ENCODE measurements at places on chromosomes 16 and 17. TPM values are rescaled to one million over a fixed set of nuclear protein-coding genes. Genes with fewer than 3 reads are reported as not detected.

DNA sequence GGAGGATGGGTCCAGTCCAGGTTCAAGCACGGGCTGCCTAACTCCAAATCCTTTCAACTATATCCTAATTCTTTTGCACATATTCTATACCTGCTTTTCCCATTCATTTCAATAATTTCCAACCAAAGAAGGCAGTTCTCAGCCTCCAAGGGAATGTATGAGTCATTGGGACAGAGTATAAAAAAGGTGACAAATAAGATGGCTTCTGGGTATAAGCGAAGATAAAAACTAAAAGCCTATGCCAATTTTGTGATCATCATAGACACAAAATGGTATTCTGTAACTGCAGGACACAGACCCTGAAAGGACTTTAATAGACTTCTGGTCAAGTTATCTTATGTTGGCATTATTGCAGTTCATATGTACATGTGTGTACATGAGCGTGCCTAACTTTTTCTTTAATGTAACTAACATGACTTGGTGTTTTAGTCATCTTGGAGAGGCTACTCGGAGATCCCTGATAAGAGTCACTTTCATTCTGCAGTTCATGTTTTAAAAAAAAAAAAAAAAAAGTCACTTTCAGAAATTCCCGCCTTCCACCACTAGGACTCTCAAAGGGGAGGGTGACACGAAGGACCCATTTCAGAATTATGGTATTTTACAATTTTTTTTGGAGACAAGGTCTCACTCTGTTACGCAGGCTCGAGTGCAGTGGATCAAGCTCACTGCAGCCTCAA lies 17.3 kb downstream of the COG1 start:
- DNase-seq: no peak

GRCh38 chr17:79977161-79977631 lies 58.5 kb downstream of the TBC1D16 start:
- DNase-seq: no peak

DNA sequence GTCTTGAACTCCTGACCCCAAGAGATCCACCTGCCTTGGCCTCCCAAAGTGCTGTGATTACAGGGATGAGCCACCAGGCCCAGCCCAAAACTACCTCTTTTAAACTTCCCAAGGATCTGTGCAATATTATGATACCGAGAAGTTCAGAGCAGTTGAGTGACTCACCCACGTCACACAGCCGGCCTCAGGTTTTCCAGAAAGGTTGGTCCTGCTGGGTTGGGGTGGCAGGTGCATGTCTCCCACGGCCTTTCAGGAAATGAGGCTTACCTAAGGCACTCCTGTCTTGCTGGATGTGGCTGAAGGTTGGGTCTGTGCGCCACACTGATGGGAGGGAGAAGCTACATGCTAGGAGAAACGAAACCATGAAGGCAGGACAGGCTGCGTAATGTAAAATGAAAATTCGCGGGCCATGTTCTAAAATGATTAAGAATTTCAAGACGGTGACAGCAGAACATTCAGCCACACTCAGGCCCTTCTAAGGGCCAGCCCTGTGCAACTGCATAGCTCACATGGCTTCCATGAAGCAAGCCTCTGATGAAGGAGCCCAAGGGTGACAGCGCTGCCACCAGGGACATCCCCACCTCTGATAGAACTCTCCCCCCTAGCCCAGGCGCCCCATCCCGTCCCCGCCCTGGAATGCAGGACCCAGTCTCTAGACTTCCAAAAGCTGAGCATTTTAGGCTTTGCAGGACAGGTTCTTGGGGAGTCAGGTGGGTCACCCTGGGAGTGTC lies 6.6 kb upstream of the GLIS2 start:
- no peak for DNase-seq

DNA sequence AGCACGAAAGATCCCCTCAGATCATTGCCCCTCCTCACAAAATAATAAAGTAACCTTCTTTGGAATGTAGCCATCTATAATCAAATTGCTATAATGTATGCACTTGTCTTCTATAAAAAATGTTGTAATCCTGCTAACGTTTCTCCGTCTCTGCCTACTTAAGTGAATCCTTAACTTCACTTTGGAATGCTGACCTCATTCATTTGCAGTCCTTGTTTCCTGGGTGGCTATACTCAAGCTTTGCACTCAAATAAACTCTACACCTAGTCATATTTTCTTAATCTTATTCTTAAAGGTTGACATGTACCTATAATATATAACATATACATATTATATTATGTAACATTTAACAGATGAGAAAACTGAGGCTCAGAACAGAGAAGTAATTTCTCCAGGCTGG lies 22.7 kb downstream of the CHD9NB start:
- DNase-seq: no peak

DNA sequence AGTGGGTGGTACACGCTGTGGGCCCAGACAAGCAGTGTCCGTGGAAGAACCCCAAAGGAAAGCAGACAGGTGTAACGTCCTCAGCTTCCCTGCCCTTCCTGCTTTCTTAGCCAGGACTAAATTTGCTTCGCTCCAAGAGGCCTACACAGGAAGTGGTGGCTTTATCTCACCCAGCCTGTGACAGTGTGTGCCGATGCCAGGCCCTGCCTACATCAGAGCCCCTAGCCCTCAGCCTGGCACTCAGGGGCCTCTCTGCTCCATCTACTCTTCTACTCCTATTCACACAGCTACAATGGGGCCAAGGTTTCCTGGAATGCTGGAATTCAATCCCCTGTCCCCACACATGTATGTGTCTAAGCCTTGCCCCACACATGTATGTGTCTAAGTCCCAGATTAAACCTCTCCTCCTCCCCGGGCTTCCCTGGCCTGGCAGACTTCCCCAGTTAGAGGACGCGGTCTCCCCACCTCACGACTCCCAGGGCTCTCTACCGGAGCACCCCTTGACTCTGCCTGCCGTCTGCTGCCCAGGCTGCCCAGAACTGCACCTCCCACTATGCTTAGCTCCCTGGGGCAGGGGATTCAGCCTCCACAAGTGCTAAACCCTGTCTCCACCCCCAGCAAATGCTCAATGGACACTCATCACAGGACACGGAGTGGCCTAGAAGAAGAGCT lies 8.2 kb downstream of the PGAP3 start:
- DNase-seq: no peak

GRCh38 chr17:43661699-43662412 lies at the start of gene MEOX1:
MEOX1 (minus strand) TSS chr17:43661922; CDS start chr17:43661534, 388 bp downstream.
- no peak for DNase-seq

DNA sequence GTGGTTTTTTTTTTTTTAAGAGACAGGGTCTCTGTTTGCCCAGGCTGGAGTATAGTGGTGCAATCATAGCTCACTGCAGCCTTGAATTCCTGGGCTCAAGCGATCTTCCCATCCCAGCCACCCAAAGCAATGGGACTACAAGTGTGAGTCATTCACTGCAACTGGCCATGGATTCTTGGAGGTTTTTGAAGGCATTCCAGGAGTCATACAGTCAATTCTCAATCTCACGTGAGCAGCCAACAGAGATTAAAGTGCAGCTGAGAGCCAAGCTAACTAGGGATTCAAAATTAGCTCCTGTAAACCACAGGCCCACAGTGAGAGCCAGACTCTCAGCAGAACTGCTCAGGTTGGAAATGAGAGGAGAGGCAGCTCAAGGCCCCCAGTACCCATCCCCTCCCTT lies 30.2 kb downstream of the XPO6 start:
- DNase-seq: no peak

DNA sequence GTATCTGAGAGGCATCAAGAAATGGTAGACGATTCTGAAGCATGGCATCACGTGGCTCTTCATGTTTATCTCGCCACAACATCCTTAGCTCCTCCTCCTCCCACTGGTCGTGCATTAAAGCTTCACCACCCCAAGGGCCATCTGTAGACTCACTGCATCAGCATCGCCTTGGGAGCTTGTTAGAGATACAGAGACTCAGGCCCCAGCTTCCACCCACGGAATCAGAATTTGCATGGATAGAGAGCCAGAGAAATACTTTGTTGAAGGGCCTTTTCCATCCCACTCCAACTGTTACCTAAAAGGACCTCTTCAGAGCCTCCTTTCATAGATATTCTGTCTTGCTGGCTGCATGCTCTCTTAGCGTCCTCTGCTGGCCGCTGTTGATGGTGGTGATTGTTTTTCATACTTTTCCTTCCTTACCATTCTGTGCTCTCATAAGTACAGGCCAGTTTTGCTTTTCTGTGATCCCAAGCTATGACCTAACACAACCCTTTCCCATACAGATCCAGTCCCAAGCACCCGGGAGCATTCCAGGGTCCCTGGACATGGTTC lies 1049.4 kb upstream of the EEF2KMT start:
- no peak for DNase-seq

DNA sequence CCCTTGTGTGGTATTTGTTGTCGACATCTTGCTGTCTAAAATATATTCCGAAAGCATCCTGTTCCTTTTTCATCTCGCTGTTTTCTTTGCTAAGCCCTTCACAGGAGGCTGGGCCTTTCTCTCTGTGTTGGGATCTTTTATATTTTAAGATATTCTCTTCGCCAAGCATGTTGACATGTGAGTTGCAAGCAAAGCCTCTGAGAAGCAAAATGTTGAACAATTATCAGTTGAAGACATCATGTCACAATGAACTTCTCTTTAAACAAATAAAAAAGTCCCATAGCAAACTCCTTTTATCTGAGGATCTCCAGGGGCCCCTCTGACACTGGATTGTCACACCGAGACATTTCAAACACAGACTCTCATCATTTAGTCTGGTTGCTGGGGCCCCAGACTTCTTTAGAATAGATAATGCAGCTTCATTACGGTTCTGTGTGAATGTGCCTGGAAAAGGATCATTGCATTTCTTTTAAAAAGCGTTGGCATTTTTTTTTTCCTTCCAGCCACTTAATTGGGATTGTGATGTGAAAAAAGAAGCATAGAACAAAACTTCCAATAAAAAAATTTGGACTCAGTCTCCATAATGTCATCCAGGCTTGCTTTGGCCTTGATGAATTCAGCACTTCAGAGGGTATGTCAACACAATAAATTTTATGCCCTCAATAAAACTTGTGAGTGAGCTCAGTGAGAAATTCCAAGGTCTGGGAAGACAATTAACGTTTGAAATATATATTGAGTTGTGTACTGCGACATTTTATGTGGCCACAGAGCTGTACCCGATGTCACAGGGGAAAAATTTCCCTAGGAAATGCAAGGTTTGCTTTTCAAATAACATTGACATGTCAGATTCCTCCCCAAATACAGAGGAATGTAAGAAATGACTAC lies 496.8 kb downstream of the XYLT1 start:
- no peak for DNase-seq

GRCh38 chr17:1123921-1124715 lies 55.7 kb downstream of the ABR start:
- DNase-seq: no peak

DNA sequence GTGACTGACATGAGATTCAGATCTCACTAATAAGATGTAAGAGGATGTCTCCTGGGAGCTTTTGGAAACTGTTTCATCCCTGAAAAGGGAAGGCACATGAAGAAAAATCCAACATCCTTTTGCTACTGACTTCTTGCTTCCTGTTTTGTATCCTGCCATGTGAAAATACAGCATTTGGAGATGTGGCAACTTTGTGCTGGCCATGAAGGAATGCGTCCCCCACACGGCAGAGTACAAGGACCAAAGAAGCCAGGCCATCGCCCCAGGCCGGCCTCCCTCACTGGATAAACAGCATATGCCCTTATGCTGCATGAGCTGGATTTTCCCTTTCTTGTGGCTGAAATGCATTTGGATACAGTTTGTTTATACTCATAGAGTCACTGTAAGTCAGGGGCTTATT lies 5.5 kb upstream of the HASPIN start:
- DNase-seq: no peak

- DNase-seq: no peak
Observed at GRCh38 chr16:85955566-85955965, 56.6 kb downstream of the IRF8 start.

DNA sequence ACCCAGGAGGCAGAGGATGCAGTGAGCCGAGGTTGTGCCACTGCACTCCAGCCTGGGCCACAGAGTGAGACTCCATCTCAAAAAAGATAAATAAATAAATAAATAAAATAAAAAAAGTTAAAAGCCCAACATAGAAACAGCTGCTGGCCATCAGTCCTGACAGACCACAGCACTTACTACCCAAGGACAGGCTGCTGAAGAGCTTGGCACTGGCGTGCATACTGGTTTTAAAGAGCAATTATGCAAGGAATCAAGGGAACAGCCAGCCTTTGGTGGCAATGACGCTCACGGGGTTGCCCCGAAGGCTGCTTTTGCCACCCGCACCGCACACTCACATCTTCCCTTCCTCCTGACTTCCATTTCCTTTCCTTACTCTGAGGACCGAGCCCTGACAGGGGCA lies 4.2 kb downstream of the PLD6 start:
- no peak for DNase-seq

DNA sequence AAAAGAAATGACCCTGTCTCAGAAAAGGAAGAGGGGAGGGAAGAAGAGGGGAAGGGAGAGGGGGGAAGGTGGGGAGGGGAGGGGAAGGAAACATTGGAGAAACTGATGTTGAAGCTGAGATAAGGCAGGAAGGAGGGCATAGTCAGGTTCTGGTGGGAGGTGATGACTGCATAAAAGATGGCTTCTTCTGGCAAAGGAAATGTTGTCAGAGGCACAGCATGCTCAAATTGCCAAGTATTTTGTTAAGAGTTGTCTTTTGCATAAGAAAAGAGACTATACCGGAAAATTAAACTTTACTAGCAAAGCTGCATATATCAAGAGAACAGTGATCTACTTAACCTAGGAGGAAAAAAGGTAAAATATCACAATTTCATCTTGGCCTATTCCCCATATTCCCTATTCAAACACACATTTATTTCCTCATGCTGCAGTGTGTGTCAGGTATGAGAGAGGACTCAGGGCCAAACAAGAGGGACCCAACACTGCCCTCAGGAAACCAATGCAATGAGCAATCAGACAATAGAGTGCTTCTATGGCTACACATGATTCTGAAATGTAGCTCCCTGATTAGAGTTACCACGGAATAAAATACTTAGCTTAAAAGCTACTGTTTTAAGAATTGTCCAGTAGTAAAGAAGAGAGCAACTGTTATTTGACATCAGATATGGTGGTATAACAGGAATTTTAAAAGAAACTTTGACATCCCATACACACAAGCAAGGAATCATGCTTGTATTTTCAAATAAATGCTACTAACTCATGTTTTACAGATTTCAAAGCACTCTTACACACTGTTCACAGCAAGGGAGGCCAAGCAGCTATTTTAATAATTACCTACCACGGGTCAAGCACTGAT lies 80.9 kb downstream of the PARN start:
- no peak for DNase-seq

SDF2 gene
- total RNA-seq: 48.2 TPM

MYH2 gene
- 0.05 TPM for total RNA-seq

RPTOR gene
- total RNA-seq: 34.0 TPM

ACE gene
- 0.61 TPM for total RNA-seq

EFNB3 gene
- total RNA-seq: 25.3 TPM

CCDC40 gene
- 23.8 TPM for total RNA-seq

FAM20A gene
- total RNA-seq: 0.86 TPM

Data from neural crest cell (in vitro differentiated cells).